ENCODE measurements at places on chromosomes 4 and X.

GRCh38 chr4:169212981-169213380 lies 57.8 kb downstream of the SH3RF1 start:
- DNase-seq = no peak

DNA sequence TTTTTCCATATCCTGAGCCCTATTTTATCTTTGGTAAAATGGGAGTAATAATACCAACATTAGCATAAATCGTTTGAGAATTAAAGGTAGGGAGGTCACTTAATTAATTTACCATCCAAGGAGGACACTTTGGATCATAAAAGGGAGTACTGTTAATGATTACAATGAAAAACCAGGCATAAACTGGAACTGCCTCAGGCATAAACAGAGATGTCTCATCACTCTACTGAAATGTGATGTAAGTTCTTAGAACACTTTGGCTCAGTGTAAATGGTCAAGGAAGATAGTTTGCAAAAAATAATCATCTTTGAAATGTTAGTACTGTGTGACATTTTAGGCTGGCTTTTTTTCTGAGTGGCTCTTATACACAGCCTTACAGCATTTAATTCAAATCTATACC lies 268.7 kb downstream of the SLC39A8 start:
- no peak for DNase-seq

GRCh38 chrX:30610026-30610425 lies 32.5 kb upstream of the TASL start:
- DNase-seq = no peak

- no peak for DNase-seq
Measured at GRCh38 chrX:155046811-155047528, 20.3 kb downstream of the FUNDC2 start.

DNA sequence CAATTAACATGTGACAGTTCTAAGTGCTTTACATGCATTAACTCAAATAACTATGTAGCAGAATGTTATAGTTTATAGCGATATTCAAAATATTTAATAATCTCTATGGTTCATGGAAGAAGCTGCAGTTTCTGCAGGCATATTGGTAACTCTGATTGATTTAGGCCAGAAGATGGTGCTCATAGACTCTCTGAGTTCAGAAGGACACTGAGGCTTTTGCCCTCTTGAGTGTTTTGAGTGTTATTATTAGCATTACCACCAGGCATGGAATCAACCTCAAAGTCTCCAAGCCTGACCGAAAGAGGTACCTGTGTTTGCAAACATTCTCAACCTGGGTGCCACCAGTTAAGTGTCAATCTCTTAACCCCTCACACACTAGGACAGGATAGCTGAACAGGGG lies 792.3 kb upstream of the PCDH7 start:
- DNase-seq = no peak

DNA sequence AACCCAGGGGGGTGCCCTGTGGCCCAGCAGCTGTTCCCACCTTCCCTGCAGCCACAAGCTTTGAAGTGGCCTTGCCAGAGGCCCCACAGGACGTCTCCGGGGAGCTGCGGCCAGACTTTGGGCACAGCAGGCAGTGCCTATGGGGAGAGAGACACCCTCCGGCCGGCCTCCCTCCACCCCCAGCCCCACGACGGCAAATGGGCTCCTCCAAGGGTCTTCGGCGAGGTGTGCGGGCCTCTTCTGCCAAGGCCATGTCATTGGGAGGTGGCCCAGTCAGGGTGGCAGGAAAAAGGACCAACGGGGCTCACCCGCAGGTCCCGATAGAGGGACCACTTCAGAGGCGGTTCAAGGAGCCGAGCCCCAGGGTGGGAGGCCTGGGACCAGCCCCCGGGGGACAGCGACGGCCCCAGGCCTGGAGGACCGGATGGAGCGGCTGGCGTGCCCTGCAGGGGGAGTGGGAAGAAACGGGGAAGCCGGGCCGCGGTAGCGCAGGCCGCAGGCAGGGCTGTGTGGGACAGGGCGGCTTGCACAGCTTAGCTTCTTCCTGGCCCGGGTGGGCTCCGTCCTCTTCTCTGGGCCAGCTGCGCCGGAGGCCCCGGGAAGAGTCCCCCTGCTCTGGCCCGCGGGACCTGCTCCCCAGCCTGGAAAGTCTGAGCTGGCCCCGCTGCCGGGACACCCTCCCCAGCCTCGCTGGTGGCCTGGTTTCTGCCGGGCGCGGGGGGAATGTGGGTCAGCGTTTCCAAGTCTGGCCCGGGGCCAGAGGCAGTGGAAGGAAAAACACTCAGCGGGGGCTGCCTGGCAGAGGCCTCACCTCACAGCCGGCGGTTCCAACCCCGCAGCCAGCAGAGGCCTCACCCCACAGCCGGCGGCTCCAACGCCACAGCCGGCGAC lies 21.9 kb upstream of the SPON2 start:
- DNase-seq = no peak

DNA sequence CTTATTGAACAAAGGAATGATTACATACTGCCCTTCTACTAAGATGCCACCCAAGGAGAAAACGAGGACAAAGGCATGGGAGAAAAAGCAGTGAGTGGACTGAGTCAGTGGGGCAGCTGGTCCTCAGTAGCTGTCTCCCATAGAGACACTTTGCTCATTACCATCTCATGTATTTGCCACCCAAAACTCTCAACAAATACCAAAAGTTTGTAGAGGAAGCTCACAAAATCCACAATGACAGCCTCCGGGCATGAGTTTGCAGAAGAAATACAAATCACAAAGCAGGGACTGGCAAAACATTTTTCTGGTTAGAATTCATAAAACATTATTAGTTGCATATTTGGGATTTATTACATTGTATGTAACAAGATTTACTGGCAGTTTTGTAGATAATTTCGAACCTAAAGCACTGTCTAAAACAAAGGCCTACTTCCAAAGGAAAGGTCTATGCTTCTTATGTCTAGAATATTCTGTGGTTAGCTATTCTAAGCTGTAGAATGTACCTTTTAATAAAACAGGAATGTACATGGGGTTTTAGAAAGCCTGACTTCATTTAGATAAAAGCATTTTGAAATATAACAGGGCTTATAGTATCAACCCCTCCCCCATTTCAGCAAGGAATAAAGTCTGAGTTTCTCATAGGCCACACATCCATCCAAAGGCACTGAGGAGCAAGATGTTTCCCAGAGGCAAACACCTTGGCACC lies 17.7 kb downstream of the PCDH18 start:
- no peak for DNase-seq

DNA sequence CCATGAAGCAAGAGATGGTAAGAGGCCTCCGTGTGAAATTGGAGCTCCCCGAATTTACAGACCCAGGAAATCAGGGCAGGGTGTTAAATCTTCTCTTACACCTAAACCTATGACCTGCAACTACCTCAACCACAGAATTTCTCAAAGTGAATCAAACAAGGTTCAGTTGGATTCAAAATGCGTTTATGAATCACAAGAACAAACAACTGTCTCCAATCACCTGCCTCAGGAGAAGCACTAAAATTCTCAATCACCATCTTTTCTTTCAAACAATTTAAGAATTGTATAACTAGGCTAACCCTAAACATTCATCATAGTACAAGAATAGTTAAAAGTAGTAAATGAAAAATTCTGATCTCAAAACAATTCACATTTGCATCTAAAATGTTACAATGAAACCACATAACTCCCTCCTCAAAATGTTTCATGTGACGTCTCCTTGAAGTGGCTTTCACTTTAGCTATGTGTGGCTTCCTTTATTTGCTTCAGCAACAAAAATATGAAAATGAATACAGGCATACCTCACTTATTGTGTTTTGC lies 19.2 kb downstream of the PPP3CA start:
- no peak for DNase-seq

- DNase-seq = no peak
Measured at GRCh38 chrX:19545651-19546050, 30.3 kb upstream of the MAP3K15 start.

DNA sequence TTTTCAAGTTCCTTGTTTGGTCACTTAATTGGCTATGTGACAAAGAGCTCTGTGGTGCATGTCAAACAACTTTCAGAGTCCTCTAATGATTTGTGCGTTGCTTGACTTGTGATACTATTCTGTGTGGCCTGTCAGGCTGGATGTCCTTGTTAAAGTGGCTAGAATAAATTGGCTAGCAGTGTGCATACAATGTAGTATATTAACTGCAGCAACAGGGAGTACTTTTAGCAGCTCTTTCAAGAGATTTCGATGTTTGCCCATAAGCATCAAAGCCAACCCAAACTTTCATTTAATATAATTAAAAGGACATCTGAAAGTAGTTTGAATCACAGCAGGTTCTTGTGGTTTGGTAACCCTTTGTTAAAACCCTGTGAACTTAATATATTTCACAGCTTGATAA lies 718.9 kb downstream of the ADGRL3 start:
- no peak for DNase-seq

- DNase-seq = no peak
Measured at GRCh38 chr4:143285696-143286437, 50.8 kb upstream of the GAB1 start.

GRCh38 chrX:270848-271367 lies 10.3 kb upstream of the PLCXD1 start:
- no peak for DNase-seq

- no peak for DNase-seq
Measured at GRCh38 chr4:30768277-30768676, 48.1 kb downstream of the PCDH7 start.

DNA sequence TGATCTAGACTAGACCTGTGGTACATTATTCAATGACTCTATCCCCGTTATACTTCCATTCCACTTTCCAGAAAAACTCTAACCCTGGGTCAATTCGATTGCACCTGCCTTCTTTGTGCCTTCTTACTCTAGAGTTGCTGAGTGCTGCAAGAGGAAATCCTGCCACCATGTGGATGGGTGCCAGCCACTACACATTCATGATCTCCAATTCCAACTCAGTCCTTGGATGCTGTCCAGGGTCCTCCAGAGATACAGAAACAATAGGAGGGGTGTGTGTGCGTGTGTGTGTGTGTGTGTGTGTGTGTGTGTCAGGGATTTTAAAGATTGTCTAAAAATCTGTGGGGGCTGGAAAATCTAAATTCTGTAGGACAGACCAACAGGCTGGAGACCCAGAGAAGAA lies 42.9 kb upstream of the INTS6L start:
- no peak for DNase-seq

DNA sequence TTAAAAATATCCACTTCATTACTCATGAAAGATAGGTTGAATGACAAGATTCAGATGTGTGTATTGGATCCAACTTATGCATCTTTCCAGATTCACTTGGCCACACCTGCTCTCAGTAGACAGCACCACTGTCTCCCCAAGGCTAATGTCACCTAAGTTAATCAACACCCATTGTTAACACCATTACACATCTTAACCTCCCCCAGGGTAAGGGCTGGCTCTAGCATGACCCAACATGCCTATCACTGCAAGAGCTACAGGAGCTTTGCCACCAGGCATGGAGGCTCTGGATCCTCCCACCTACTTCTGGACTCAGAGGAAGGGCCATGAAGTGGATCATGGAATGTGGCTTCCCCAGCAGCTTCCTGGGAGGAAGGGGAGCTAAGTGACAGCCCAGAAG lies 32.8 kb upstream of the LSM6 start:
- DNase-seq = no peak

DNA sequence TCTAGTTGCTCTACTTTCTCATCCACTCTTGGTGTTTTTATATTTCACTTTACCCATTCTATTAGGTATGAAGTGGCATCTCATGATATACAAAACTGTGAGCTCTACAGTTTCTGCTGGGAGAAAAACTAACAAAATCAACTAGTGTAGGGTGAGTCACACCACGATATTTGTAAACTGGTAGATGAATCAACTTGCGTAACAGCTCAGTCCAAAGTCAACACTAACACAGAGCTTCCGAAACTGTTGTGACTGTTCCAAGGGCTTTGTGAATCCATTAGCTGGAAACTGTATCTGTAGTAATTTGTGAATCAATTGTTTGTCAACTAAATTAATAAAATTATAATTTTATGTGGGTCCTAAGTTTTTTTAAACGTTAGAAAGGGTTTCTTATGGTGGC lies 119.8 kb upstream of the TSPAN5 start:
- no peak for DNase-seq

DNA sequence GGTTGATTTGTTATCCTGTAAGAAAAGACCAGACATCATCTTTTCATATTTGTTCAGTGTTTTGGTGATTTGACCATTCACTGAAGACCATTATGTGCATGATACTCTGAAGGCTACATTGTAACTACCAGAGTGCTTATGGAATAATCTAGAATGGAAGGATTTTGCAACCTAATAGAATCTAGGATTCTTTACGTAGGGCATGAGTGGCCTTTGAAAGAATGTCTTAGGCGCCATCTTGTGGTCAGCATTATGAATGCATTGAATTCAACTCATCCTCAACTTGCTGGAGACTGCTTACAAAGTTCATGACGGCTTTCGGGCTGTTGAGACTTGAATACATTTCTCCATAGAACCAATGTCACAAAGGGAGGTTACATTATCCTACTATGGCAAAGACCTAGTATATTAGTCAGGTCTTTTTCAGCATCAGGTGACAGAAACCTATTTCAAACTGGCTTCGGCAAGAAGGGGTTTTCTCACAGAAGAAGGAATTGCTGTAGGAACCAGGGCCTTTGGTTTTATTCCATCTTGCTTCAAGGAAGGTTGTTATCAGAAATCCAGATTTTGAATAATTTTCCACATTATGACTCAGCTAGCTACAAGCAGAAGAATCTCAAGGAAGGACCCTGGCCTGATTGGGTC lies 104.1 kb downstream of the GPAT3 start:
- DNase-seq = peak; percentile 51

DNA sequence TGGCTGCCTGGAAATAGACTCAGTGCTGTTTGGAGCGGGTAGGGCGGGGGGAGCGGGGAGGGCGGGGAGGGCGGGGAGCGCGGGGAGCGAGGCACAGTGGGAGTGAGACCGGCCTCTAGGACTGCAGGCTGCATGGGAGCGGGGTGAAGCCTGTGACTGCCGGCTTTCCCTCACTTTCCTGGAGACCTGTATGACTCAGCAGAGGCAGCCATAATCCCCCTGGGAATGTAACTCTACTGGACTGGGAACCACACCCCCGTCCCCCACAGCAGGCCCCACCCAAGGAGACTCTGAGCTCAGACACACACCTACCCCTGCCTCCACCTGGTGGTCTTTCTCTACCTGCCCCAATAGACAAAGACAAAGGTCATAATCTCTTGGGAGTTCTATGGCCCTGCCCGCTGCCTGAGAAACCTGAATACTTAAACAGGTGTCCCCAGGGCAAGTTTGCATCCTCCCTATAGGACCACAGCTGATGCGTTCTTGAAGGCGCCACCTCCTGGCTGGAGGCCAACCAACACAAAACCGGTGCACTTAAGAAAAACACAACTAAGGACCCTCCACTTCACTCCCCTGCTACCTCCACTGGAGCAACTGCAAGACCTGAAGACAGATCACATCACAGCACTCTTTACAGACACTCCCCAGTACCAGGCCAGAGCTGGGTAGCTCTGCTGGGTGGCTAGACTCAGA lies 18.0 kb downstream of the HDAC8 start:
- DNase-seq = no peak
